ENCODE measurements at places on chromosomes 3 and 15.

DNA sequence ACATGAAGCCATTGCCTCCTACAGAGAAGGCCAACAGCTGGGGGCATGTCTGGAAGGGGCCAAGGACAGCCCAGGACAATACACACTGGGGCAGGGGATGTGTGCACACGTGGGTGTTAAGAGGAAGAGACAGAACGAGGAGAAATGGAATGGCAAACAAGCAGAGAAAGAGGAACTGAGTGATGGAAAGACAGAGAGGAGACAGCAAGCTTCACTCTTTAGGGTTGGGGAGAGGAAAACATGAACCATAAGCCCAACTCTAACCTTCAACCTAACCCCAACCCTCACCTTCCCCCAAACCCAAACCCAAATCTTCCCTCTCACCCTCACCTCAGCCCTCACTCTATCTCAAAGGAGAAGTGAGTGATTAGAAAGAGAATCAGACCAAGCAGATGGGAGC lies 11.9 kb upstream of the PARL start:
- no peak for DNase-seq

GRCh38 chr3:130688697-130689470 lies 57.7 kb downstream of the PIK3R4 start:
- no peak for DNase-seq

DNA sequence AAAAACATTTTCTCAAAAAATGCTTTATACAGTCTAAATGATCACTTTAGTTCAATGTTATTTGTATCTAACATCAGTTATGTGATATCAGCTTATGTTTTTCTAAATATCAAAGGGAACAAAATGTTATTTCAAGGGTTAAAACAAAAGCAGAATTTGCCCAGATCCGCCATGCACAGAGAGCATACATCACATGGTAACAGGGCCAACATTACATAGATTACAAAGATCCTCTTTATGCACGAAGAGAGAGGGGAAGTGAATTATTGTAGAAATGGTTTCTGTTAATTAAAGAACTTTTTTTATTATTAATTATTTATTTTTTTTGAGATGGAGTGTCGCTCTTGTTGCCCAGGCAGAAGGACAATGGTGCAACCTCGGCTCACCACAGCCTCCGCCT lies 100.8 kb upstream of the MME start:
- DNase-seq, result no peak

- no peak for DNase-seq
Measured at GRCh38 chr3:4856564-4856963, 122.7 kb upstream of the BHLHE40 start.

DNA sequence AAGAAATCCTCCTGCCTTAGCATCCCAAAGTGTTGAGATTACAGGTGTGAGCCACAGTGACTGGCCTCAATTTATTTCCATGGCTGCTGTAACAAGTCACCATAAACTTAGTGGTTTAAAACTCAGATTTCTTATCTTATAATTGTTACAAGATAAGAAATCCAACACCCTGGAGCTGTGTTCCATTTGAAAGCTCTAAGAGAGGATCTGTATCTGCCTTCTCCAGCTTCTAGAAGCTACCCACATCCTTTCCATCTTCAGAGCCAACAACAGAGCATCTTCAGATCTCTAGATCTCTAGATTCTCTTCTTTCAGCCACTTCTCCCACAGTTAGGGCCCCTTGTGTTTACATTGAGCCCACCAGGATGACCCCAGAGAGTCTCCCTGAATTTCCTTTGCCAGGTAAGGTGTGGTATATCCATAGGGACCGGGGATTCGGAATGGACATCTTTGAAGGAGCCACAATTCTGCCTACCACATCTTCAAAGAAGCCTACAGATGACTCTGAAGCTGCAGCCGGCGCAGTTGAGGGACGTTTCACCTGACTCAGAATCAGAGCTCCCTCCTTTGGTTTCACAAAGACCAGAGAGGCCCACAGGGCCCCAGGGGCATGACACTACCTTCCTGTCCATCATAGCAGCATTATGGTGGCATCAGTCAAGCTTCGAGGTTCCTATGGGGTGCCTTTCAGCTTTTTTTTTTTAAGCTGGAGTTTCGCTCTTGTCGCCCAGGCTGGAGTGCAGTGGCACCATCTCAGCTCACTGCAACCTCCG lies 87.0 kb upstream of the IGF1R start:
- DNase-seq, result no peak

GRCh38 chr3:5191555-5192304 lies 4.2 kb downstream of the EDEM1 start:
- no peak for DNase-seq

DNA sequence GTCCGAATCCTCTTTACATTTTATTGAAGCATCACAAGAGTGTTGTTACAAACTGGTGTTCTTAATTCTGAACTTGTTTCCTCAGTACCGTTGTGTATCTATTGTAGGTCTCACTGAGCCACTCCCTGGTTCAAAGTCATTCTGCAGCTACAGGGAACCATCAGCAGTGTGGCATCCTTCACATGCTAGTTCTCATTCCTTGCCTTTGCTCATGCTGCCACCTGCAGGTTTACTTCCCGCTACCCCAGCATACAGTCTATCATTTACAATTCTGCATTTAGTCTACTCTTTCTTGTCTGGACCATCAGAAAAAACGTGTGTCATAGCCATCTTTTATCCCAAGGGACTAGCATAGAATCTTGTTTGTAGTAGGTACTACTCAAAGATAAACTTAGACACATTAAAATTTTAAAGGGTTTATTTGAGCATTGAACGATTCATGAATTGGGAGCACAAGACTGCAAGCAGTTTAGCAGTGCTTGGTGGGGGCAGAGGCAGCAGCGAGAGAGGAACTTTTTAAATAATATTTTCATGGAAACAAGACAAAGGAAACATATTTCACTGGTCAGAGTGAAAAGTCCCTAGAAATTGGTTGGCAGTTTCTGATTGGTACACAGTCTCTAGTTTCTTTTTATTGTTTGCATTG lies 402.1 kb downstream of the CADM2 start:
- DNase-seq, result peak; percentile 69

DNA sequence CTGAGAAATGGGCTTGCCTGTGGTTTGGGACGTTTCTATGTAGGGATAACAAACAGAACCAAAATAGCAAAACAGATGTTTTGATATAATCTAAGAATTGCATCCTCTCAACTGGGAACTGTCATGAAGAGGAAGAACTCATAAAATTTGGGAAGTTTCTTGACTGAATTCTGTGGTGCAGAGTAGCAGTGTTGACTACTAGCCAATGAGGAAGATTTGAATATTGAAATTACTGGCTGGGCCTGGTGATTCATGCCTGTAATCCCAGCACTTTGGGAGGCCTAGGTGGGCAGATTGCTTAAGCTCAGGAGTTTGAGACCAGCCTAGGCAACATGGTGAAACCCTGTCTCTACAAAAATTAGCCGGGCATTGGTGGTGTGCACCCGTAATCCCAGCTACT lies 42.2 kb downstream of the ZNF609 start:
- DNase-seq, result no peak

- DNase-seq, result no peak
Measured at GRCh38 chr3:60613769-60614303, 637.4 kb downstream of the FHIT start.

GRCh38 chr3:195889870-195890295 lies 18.5 kb downstream of the TNK2 start:
- no peak for DNase-seq

DNA sequence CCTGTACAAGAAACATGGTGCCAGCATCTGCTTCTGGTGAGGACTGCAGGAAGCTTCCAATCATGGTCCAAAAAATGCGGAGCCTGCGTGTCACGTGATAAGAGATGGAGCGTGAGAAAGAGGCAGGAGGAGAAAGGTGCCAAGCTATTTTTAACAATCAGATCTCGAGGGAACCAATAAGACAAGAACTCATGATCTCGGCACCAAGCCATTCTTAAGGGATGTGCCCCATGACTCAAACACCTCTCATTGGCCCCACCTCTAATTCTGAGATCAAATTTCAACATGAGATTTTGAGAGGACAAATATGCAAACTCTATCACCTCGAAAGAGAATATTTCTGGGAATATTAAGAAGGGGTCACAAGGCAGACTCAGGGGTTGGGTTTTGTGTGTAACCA lies 107.2 kb downstream of the PYDC2 start:
- DNase-seq, result no peak

GRCh38 chr3:112143689-112144088 lies 10.6 kb upstream of the GCSAM start:
- no peak for DNase-seq

DNA sequence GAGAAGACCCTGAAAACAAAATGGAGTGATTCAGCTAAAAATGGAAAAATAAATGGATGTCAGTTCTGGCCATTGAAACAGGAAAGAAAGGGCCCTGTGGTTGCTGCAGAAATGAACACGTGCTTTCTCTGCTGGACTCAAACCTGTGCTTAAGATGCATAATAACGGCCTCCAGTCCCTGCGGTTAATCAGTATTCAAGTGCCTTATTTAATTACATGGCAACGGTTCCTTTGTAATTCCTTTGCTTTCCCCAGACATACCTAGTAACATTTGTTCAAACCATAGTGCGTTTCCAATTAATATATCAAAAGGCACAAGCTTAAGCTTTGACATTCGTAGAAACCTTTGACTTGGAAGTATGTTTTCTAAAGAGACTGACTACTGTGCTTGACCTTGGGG lies 428.3 kb downstream of the GABRG3 start:
- DNase-seq, result no peak

DNA sequence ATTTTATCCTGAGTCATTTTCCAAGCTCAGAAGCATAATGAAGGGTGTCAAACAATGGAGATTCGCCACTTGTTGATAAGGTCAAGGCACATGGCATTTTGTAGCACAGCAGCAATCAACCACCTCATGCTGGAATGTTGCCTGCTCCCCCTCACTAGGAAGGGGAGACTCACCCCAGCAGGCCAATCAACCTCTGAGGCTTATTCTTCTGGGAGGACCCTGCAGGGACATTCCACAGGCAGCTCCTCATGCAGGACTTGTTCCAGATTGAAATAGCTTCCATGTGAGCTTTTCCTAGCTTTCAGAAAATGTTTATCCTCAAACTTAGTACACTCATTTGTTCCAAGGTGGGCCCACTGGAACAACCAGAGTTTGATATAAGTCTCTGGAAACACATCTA lies 77.6 kb downstream of the SSR3 start:
- no peak for DNase-seq

- DNase-seq, result no peak
Measured at GRCh38 chr3:30970183-30970582, 75.7 kb upstream of the GADL1 start.

DNA sequence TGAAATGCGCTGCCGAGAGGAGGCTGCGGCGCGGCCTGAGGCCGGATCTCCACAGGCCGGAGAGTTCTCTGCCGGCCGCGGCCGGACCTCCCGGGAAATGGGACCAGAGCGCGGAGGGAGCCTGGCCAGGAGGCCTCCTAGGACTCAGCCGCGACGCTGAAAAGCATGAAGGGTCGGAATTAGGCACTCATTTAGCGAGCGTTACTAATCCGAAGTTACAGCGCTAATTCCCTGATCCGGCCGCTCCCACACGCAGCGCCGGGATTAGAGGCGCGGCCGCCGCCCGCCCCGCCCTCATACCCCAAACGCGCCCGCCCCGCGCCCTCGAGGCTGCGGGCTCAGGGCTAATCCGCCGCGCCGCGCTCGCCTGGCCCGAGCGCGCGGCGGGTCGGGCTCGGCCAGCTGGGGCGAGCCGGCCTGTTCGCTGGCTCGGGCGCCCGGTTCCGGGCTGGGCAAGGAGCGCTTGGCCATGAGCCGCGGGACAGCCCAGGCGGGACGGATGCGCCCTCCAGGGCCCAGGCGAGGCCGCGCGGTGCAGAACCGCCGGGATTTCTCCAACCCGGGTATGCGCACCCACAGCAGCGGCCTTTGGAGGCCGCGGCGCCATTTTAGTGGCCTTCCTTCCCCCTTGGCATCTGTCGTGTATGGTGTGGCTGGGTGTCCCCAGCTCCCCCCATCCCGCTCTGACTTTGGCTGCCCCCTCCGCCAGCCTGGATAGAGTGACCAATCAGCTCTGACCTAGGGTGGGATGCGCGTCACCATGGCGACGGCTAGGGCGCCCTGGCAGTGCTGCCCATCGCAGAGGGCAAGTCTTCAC lies 36.8 kb upstream of the POLG start:
- no peak for DNase-seq

DNA sequence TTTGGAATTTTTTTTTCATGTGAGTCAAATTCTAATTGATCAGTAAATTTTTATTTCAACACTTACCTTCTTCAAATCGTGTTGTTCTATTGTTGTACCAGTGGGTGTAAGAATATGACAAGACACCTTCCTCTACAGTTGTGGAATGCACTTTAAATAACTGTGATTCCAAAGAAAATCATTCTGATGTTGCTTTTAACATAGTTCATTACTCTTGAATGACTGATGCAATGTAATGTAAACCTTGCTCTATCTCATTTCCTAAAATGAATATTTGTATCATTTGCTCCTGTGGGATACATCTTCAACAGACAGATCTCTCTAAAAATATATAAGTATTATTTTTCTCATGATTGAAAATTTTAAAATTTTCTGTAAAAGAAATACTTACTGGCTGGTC lies 313.4 kb downstream of the RBMS3 start:
- no peak for DNase-seq

- no peak for DNase-seq
Measured at GRCh38 chr15:91904942-91905341, 51.4 kb downstream of the SLCO3A1 start.

GRCh38 chr3:184196536-184196935 lies 10.5 kb downstream of the ABCF3 start:
- peak; percentile 54 for DNase-seq

DNA sequence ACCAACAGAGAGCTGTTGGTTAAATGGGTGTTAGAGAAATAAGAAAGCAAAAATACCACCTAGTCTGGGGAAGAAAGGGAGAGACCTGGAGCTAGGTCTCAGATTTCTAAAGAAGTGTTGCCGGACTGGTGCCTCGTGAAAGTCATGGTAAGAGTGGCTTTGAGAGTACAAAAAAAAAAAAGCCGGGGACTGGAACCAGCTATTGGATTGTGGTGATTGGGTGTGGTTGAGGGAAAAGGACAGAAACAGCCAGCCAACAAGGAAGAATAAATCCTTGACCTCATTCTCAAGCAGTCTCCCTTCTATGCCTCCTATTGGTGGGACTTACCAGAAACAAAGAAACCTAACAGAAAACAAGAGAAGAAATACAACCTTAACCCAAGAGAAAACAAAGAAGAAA lies 346.4 kb upstream of the KCNMB2 start:
- DNase-seq, result no peak

GRCh38 chr3:66047311-66048050 lies 8.8 kb upstream of the MAGI1 start:
- DNase-seq, result no peak

Data from SHP77 (cell line).